ENCODE measurements at places on chromosomes 7 and 10. TPM values are rescaled to one million over a fixed set of nuclear protein-coding genes. Genes with fewer than 3 reads are reported as not detected.

Gene ZC3HAV1L
- 14.7 TPM for total RNA-seq

DNA sequence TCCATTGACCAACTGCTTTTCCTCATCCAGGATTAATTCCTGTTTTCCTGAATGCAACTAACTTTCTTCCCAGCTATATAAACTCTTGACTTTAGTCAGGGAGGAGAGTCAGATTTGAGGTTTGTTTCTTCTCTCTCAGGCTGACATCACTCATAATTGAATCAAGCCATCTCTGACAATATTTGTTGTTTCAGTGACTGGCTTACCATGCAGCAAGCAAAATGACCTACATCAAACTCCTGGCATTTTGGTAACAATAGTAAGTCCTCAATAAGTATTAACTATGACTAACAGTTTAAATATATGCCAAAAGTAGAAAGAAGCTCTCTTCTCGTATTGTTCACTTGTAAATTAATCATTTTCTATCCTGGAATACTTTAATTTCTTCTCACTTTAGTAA, 625.7 kb upstream of the KCND2 start:
- DNase-seq = no peak

DNA sequence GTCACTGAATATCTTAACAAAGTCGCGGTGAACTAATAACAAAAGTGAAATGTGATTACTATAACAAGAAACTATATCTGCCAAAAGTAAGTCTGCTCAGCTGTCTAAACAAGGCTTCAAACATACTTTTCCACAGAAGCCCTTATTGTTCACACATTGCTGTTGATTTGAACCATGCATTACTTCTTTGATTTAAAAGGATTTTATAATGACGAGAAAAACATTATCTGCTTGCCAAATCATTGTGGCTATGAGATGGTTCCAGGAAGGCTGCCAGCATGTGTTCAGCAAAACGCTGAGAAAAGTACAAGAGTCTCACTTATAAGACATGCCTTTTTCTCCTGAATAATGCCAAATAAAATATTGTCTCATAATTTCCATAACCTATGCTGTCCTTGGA, 24.4 kb downstream of the RNF133 start:
- DNase-seq = no peak

DNA sequence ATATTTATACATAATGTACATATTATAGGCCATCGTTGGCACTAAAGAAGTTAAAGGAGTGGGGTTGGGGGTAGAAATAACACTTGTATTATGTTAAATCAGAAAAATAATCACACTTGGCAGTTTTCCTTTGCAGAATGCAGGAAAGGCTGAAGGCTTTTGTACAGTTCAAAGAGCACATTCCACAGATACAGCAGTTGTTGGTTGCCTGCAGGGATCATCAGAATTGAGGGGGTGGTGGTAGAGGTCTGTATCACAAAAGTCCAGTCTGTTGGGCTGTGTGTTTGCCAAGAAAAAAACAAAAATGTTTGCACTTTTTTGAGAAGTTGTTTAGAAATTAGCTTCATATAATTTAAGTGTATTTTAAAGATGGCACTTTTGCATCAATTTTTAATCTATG, 231.8 kb upstream of the FOXP2 start:
- DNase-seq = no peak
